ENCODE measurements at places on chromosomes 7 and 10.

GRCh38 chr10:22999942-23000341 lies 72.1 kb downstream of the ARMC3 start:
- DNase-seq: no peak

DNA sequence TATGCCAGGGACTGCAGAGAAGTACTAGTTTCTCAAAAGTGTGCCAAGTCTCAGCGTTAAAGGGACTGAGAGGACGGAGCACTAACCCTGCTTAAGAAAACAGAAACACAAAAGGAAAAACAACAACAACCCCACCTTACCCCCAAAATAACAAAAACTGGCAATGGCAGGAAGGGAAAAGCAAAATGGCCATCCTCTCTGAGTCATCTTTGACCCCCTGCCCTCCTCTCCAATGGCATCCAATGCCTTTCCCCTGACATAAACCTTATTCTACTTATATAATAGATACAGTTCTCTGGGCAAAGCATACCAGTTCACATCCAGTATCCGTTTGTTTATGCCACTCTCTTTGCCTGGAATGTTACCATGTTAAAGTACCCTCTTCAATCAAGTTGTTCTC lies 1.6 kb downstream of the POLR1F start:
- DNase-seq: no peak

GRCh38 chr10:101272229-101272868 lies 43.1 kb upstream of the LBX1 start:
- peak; percentile 15 for DNase-seq

DNA sequence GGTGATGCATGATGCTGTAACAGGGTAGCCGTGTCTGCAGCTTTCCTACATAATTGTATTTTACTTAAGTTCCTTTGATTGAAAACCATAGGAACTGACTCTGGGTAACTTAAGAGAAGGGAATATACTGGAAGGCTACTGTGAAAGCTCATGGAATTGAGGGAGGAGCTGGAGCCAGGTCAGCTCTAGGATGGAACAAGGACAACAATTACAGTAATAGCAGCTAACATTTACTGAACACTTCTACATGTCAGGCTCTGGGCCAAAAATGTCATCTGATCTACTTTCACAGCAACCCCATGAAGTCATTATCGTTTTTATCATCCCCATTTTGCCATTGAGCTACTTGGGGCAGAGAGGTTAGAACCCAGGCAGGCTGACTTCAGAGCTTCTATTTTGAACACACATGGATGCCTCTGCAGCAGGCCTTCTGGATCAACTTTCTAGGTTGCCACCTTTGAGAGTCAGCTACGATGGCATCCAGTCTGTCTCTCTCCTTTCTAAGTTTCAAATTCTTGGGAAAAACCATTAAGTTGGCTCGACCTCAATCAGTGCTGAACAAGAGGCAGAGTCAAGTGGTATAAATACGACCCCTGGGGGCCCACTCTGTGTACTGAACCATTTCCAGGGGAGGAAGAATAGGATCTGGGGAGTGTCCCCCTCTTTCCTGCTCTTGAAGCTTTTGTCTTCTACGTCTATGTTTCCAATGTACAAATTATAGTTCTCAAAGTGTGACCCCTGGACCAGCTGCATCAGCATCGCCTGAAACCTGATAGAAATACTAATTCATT lies 272.3 kb upstream of the PLPP4 start:
- DNase-seq: no peak

DNA sequence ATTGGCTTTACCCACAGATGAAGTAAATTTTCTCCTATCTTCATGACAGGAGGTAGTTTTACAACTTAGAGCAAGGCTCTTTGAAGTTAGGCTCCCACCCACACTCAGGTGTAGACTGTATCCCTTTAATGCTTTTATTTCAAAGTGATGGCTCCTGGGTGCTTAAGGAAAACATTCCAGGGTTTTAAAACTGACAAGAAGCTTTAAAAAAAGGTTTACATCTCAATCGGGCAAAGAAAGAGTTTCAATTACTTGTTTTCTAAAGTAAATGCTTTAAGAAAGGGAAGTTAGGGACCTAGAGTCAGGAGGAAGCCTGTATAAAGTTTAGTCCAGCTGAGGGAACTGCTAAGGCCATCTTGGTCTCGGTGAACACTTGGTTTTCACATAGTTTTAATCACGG lies 1153.8 kb upstream of the C7orf33 start:
- no peak for DNase-seq

DNA sequence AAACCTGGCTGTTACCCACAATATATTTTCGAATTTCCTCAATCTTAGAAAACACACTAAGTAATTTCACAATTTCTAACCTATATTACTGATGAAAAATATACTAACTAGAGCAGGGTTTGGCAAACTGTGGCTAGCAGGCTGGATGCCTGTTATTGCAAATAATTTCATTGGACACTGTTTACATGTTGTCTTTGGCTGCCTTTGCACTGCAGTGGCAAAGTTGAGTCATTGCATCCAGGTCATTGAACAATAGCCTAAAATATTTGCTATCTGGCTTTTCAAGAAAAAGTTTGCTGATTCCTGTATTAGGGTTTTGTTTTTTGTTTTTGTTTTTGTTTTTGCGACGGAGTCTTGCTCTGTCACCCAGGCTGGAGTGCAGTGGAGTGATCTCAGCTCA lies 47.2 kb downstream of the KIF11 start:
- no peak for DNase-seq

GRCh38 chr10:101993651-101994200 lies 62.2 kb downstream of the ARMH3 start:
- DNase-seq: no peak

GRCh38 chr10:133267829-133268228 lies 8.8 kb downstream of the ADAM8 start:
- DNase-seq: no peak

All from NCI-H2107 (cell line).